ENCODE measurements at places on chromosomes 4 and X.

- no peak for DNase-seq
Observed at GRCh38 chrX:149846789-149847188, 34.2 kb upstream of the MAGEA8 start.

GRCh38 chrX:43813898-43814297, 68.4 kb downstream of the MAOB start:
- no peak for DNase-seq

GRCh38 chr4:80619070-80619674, 283.6 kb downstream of the CFAP299 start:
- no peak for DNase-seq

- DNase-seq = no peak
Observed at GRCh38 chr4:56311299-56311975, 75.9 kb downstream of the AASDH start.

DNA sequence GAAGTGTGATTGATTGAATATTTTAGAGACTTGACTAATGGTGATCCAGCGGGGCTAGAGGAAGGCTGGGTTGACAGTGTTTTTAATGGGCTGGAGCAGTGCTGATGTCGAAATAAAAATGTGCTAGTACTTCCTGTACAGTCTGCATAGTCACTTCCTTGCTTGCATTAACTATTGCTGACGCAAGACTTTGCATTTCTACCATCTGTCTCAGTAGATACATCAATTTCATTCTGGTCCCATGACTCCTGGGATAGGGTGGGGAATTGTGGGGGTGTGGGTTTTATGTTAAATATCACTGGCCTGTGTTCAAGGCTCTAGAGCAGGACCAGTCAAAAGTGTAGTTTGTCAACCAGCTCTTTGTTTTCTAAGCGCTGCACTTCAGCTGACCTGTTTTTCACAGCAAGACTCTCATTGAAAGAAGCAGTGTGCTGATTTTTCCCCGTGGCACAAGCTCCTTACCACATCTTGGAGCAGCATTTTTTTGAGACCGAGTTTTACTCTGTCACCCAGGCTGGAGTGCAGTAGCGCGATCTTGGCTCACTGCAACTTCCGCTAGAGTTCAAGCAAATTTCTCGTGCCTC, 35.2 kb upstream of the PHEX start:
- DNase-seq = no peak

GRCh38 chr4:25182937-25183336, 22.7 kb upstream of the SEPSECS start:
- DNase-seq = no peak

DNA sequence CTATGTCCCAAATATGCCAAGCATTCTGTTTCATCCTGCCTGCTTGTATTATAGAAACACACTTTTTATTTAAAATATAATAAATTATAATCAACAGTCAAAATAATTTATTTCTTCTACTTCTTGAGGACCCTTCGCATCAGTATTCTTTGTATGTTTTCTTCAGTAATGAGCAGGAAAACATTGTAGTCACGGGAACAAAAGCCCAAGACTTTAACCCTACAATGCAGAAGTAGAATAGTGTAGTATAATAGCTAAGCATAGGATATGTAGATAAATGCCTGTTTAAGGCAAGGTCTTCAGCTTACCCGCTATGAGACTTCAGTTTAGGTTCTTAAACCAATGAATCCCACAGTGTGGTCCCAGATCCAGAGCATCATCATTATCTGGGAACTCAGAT, 156.6 kb downstream of the PPP3CA start:
- no peak for DNase-seq

DNA sequence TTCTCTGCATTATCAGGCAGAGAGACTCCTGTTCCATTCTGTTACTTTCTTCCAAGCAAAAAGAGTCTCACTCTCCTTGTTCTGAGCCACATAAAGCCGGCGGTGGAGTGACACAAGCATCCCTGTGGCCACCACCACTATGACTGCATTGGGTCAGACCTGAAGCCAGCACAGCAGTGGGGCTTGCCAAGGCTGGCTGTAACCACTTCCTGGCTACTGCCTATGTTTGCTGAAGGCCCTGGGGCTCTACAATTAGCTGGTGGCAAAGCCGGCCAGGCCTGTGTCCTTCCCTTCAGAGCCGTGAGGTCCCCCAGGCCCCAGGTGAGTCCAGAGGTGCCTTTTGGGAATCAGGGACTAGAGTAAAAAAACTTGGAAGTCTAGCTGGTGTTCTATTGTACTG, 31.8 kb downstream of the PLAC8 start:
- DNase-seq = no peak

GRCh38 chr4:138832563-138832962, 183.0 kb upstream of the NOCT start:
- no peak for DNase-seq

DNA sequence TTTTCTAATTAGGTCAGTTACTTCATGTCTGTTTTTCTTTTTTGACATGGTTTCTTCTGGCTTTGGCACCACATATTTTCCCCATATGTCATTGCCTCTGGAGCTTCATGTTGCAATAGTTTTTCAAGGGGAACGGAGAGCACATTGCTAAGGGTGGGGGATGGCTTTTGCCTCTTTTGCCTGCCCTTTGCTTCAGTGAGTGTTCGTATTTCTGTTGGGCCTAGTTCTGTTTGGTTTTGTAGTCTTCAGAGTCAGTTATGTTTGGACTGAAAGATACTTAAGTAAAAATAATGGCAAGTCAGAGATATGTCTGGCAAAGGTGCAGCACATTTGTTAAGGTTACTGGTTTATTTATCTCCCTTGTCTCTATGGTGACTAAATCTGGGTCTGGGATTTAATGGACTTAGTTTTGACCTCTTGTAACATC, 29.1 kb downstream of the FHL1 start:
- no peak for DNase-seq

- no peak for DNase-seq
Observed at GRCh38 chr4:40143926-40144508, 52.8 kb upstream of the RHOH start.

DNA sequence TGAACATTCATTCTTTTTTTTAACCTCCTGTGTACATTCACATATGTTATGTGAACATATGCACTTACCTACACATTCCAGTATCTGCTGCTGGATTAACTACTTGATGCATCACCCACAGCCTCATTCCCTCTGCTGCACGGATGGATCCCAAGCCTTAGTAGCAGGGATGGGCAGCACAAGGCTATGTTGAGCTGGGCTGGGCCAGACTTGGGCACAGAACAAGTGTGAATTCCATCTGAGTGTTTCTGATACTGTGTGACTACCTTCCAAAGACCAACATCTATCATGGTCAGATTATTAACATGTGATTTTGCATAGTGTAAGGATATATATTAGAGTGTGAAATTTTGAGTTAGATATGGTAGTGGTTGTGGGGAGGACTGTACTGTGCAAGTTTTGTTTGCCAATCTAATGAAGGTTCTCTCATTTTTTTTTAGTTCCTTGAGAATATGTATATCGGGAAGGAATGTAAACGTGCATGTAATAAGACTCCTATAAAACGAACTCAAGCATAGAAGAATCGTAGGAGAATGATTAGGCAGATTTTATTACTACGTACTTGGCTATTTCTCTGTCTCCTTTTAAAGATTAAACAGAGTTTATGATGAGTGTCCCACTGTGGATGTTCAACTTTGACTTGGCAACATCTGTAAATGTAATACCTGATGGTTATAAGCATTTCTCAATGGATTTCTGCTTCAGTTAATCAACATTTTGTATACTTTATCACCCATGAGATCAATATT, 23.4 kb upstream of the STBD1 start:
- no peak for DNase-seq

GRCh38 chr4:180099957-180100356, 2143.2 kb upstream of the TENM3 start:
- DNase-seq = no peak

DNA sequence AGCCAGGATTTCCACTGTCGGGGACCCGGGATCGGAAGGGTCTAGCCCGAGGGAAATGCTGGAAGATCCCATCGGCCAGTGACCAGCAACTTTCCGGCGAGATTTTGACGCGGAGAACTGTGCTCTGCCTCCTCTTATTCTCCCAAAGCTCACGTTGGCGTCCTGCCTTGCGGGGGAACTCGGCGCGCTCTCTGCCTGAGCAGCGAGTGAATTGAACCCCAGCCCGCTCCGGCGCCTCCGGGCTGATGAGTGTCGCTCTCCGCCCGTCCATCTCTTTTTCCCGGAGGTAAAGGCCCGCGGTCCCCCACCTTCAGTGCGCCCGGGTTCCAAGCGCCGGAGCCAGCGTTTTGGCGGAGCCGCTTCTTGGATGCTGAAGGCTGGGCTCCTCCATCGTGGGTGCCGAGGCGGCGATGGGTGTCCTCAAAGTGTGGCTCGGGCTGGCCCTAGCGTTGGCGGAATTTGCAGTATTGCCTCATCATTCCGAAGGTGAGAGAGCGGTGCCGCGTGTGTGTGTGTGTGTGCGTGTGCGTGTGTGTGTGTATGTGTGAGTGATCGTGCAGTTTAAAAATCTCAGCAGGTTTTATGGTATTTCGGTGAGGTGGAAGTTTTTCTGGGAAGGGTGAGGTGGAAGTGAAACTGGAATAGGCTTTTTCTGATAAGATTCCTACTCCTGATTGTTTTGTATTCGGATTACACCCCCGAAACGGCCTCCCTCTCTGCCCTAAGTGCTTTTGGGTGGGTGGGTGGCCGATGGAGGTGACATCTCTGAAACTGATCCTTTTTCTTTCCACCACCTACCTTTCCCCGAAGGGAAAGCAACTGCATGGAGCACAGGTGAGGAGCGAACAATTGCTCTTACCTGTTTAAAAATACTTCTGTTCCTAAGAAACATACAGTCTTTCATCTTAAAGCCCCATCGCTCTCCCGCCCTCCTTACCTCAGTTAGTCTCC, 752 bp downstream of the FRAS1 start:
- no peak for DNase-seq

- no peak for DNase-seq
Observed at GRCh38 chr4:112648263-112649054, 11.5 kb downstream of the LARP7 start.

DNA sequence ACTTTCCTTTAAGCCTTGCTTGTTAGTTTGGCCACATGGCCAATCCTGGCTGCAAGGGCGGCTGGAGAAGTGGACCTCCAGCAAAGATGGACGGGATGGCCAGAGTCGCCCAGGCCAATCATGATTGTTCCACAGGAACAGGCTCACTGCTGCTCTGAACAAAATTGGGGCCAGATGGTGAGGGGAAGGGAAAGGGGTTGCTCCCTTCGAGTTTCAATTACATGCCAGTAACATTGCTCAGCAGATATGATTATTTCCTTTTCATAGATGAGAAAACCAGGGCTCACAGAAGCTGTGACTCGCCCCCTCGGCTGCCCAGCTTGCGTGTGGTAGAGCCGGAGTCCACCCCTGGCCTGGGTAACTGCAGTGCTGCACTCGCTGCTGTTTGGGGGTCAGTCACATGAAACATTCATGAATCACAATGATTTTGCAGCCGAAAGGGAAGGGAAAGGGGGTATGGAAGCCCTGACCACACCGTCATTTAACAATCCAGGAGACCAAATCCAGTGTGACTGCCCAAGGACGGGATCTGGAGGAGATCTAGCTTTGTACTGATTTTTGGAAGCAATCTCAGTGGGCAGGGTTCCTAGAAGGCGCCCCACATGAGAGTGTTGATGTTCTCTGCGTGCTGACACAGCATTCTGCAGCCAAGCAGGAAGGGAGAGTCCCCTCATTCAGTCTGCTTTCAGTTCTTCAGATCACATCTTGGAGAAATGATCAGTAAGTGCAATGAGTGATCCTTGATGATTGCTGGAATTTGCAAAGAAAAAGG, 77.3 kb upstream of the MSX1 start:
- no peak for DNase-seq

GRCh38 chrX:4841216-4841745, 1127.8 kb upstream of the PRKX start:
- no peak for DNase-seq

GRCh38 chr4:110268352-110268751, 69.9 kb upstream of the ELOVL6 start:
- no peak for DNase-seq

GRCh38 chr4:85724791-85725563, 250.0 kb downstream of the ARHGAP24 start:
- no peak for DNase-seq

- no peak for DNase-seq
Observed at GRCh38 chr4:2820216-2820982, 23.2 kb upstream of the ADD1 start.

Measured in activated CD8-positive, alpha-beta memory T cell treated with anti-CD3 and anti-CD28 coated beads for 1 hour (primary cell).